ENCODE measurements at places on chromosomes 12 and 14.

DNA sequence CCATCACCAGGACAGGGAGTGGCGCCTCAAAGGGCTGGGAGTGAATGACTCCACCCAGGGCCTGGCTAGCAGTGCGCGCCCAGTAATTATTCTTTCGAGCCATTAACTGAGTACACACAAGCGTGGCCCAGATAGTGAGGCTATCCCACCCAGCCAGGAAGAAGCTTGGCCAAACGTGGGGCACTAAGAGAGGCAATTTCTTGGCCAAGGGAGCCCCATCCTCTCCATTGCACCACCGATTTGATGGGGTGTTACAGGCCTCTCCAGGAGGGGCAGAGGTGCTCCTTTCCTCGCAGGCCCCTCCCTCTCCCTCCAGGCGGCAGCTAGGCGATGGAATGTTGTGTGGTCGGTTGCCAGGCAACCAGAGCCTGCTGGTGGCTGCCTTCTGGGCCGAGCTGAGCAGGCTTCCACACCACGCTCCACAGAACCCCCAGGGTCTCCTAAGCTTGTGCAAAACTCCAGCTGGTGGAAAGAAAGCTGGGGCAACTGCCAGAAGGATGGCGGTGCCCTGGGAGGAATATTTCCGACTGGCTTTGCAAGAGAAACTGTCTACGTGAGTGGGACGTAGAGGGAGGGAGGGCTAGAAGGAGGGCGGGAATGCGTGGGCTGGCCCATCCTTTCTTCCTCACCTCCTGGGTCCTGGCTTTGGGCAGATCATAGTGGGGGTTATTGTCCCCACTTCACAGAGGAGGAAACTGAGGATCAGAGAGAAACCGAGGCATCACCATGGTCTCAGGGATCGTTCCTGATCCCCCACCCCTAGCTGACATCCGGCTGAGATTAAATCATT is at the start of gene CFAP73:
TSS of gene CFAP73 (plus strand) at position 364 of the 790 bp plus-strand sequence. CDS start at position 498, 134 bp downstream.
- no peak for DNase-seq

DNA sequence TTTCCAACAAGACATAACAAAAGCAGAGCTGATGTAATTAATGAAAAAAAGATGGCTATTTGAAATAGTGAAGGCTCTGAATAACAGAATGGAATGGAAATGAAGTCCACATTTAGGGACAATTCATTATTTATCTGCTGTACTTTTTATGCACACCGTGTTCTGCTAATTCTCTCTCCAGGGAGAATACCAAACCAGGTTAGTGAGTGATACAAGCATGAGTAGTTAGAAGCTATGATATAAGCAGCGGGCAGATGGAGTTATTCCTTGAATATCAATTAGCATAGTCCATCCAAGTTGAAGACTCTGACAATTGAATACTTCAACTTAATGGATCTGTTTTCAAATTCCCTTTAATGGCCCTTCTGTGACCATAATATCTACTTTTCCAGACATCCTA is 162.1 kb upstream of the TMTC2 start:
- DNase-seq, result no peak

- DNase-seq, result no peak
These were observed 4.7 kb upstream of the EPYC start for GRCh38 chr12:91009319-91009950.

- peak; percentile 38 for DNase-seq
These were observed 6.6 kb downstream of the PPHLN1 start for GRCh38 chr12:42332301-42333285.

- DNase-seq, result no peak
These were observed 7.0 kb downstream of the PITPNM2 start for GRCh38 chr12:123143736-123144461.

DNA sequence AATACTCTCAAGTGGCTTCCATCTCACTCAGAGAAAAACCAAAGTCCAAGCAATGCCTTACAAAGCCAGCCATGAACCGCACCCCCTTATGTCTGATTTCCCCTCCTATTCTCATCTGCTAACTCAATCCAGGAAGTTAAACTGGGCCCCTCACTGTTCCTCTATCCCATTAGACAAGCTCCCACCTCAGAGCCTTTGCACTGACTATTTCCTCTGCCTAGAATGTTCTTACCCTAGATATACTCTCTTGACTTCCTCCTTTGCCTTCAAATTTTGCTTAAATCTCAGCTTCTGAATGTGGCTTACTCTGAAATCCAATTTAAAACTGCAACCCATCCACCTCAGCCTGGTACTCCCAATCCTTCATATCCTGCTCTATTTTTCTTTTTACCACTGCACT is 257.0 kb upstream of the USP15 start:
- DNase-seq, result no peak

- no peak for DNase-seq
These were observed 96.0 kb upstream of the TMTC1 start for GRCh38 chr12:29879606-29880308.

DNA sequence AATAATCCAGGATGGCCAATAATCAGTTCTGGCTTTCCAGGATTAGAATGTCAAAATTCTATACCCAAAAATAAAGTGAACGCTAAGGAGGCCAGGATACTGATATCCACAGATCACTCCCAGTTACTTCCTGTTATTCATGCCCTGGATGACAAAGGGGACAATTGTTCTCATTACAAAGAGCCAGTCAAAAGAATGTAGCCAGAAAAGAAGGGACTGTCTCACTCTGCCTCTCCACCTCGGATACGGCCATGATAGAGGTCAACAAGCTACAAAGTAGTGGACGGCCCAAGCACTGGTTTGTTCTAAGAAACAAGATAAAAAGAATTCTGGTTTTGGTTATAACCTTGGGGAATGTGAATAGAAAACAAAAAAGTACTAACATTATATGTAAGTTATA is 116.1 kb upstream of the ATF7IP start:
- DNase-seq, result no peak

DNA sequence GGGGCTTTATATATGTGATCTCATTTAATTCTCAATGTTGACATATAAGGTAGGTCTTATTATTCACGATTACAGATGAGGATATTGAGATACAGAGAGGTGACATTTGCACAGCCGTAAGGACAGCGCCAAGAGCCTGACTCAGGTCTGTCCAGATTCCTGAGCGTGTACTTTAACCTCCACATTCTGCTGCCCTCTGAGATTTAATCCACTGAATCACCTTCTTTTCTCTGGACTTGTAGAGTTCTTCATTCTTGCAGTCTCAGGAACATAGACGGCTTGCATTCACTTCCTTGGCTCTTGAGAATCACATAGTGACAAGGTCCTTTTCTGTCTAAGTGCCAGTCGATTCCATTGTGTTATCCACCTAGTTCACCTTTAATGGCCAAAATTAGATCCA is 141.0 kb upstream of the ARHGAP5 start:
- no peak for DNase-seq

DNA sequence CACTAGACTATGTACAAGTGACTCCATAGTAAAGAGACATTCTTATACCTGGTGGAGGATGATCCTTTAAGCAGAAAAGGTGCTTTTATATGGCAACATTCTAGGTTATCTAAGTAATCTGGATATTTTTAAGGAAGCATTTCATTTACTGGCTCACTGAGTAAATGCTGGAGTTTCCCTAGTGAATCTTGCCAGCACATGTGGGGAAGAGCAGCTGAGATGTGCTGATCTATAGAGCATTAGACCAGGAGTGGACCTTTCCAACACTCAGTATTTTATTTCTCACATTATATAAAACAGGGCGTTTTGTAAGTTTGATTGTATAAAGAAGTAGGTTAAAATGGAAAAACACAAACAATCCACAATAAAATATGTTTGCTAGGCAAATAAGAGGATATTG is 478.5 kb downstream of the ATP23 start:
- no peak for DNase-seq

GRCh38 chr14:34684578-34684977 is 29.8 kb downstream of the CFL2 start:
- no peak for DNase-seq

DNA sequence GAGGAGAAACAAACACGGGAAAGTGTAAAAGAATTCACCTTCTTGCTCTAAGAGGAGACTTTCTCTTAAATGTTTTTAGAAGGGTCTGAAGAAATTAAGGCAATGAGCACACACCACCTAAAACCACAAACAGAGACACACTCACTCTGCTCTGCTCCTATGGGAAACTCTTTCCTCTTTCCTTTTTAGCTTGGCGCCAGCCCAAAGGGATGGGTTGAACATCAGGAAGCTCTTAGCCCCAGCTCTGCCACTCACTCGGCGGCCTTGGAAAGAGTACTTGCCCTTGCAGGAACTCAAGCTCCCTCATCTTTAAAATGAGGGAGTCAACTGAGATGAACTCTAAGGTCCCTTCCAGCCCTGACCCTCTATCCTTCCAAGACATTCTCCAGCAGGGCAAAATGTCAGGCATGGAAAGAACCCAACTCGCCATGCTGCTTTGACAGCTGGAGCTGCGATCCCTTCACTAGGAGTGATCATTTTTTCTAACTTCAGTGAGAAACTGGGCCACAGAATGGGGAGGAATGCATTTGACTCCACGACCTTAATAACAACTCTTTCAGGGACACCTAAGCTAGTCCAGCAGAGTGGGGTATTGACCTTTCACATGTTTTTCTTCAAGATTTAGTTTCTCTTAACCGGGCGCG is 980 bp upstream of the RNASE8 start:
- no peak for DNase-seq

DNA sequence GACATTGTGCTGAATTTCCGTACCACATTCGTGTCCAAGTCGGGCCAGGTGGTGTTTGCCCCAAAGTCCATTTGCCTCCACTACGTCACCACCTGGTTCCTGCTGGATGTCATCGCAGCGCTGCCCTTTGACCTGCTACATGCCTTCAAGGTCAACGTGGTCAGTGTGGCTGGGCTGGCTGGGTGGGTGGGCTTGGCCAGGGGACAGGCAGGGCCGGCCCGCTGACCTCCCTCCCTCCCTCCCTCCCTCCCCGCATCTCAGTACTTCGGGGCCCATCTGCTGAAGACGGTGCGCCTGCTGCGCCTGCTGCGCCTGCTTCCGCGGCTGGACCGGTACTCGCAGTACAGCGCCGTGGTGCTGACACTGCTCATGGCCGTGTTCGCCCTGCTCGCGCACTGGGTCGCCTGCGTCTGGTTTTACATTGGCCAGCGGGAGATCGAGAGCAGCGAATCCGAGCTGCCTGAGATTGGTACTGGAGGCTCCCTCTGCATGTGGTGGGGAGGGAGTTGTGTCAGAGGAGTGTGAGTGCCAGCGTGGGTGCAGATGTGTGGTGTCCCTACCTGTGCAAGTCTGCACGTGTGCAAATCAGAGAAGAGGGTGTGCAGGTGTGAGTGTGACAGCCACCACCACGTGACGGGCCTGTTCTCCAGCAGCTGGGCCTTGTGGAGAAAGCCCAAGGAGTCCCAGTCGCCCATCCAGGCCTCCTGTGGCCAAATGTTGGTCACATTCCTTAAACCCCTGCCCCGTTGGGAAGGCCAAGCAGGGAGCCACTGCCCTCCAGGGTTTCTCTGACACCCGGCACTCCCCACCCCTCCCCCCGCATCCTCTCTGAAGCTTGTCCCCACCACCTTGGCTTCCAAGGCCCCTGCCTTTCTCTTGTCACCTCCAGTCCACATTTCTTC is 5.3 kb downstream of the KCNH3 start:
- no peak for DNase-seq

- DNase-seq, result no peak
These were observed 228.1 kb upstream of the CNTN1 start for GRCh38 chr12:40464121-40464520.

DNA sequence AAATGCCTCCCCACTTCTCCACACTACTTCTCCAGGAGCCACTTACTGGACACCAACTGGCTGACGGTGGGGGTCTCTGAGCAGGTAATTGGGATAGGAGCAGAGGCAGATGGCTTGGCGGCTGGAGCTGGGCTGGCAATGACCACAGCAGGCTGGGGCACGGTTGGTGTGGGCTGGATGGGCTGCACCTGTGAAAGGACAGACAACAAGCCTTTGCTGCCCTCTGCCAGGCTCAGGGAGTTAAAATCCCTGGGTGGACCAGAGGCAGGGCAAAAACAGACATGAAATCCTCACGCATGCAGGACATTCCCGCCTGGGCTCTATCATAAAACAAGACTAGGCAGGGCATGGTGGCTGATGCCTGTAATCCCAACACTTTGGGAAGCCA is 19.3 kb upstream of the TFCP2 start:
- DNase-seq, result no peak

- DNase-seq, result no peak
These were observed 53.5 kb upstream of the PPP2R5C start for GRCh38 chr14:101707863-101708620.

DNA sequence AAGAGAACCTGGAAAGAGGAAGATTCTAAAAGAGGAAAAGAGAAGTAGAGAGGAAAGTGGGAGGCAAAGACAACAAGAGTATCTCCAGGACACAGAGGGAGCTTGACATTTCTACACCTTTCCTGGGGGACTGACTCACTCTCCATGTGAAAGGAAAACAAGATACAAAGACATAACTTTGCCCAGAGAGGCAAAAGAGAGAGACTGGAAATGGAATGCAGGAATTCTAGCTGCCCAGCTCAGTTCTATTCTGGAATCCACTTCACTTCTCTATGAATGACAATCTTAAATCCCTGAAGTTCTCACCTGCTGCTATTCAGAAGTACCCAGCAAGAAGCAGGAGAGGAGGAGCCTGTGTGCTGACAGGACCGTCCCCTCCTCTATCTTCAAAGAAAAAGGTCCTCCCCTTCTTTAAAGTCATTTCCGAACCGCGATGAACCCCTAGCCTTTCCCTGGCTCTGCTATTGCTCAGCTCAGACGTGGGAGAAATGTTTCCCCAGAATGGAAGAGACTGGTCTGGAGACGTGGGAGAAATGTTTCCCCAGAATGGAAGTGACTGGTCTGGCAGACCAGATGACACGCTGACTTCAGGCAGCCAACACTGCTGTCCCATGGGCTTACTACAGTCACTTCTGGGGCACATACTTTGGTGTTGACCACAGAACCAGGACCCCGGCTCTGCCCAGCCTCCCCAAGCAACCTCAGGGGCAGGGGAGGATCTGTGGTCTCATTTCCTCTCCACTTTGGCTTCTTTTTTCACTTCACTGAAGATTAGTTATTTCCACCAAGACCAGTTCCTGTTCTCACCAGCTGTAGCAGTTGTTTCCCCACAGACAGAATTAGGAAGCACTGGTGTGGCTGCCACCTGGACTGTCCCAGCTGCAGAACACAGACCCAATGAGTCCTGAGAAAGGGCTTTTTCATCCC is 8.3 kb downstream of the FMNL3 start:
- peak; percentile 51 for DNase-seq

GRCh38 chr14:39219075-39219499 is 14.6 kb upstream of the MIA2 start:
- DNase-seq, result no peak

GRCh38 chr12:49562233-49562632 is 5.7 kb downstream of the MCRS1 start:
- no peak for DNase-seq

- DNase-seq, result no peak
These were observed 5.4 kb downstream of the KIF26A start for GRCh38 chr14:104143521-104144452.

DNA sequence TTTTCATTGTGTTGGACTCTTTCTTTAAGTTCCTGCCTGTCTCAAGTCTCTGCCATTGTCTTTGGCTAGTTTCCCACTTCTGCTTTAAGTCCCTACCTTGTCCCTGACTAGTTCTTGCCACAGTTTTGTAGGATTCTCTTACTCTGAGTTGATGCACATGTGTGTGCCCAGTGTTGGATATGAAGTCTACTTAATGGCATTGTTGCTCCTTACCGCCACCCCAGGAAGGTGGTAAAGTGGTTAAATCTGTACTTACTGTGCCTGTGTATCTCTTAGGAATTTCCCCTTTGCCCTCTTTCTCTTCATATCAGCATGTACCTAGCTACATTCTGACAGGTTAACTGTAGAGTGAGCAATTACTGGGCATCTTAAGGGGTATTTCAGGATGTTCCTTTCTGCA is 227.1 kb downstream of the NUBPL start:
- no peak for DNase-seq
